ENCODE measurements at places on chromosomes 4 and X. TPM values are rescaled to one million over a fixed set of nuclear protein-coding genes. Genes with fewer than 3 reads are reported as not detected.

Gene TMEM144
- 0.26 TPM for total RNA-seq

Gene MAGEA12
- 0.11 TPM for total RNA-seq

Gene RAB9B
- 0.29 TPM for total RNA-seq

Gene CLNK
- total RNA-seq = not detected

Data from HFFc6 (cell line).